MCF 10A (cell line): ENCODE measurements at places on chromosomes 12 and 14. TPM values are rescaled to one million over a fixed set of nuclear protein-coding genes. Genes with fewer than 3 reads are reported as not detected.

- peaks cover 3% of the 10 kb centered on the region for H3K27me3 ChIP-seq
- H3K4me1 ChIP-seq = no peaks in the 10 kb centered on the region
- DNase-seq = no peak
- no peaks in the 10 kb centered on the region for H3K36me3 ChIP-seq
Observed at GRCh38 chr12:14193639-14194038, 171.8 kb upstream of the ATF7IP start.

DNA sequence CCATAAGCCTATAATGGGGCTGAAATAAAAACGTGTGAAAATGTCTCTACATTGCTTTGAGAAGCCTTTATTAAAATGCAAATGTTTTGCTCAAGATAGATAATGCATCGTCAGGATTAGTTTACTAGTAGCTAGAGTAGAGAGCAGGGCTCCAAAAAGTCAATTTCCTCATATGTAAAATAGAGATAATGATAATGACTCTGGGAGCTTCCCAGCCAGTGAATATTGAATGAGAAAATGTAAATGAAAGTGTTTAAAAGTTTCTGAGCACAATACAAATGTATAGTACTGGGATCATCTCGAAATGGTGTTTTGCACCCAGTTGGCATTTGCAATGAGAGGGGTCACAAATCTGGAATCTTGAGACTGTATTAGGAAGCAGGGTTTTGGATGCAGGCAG is 135.3 kb downstream of the OTOGL start:
- no peaks in the 10 kb centered on the region for H3K36me3 ChIP-seq
- DNase-seq = no peak
- no peaks in the 10 kb centered on the region for H3K4me1 ChIP-seq
- H3K27me3 ChIP-seq = no peaks in the 10 kb centered on the region

- no peaks in the 10 kb centered on the region for H3K27me3 ChIP-seq
- DNase-seq = no peak
- no peak overlapping the region for H3K4me3 ChIP-seq
- H3K27ac ChIP-seq = no peak overlapping the region
- no peaks in the 10 kb centered on the region for H3K4me1 ChIP-seq
- no peaks in the 10 kb centered on the region for H3K36me3 ChIP-seq
Observed at GRCh38 chr12:94434171-94434570, 25.5 kb downstream of the CEP83 start.

Gene BCL7A
- 17.9 and 18.1 TPM in 2 replicates for total RNA-seq

GRCh38 chr14:64732536-64733120 is 28.4 kb downstream of the PLEKHG3 start:
- DNase-seq = no peak
- H3K27ac ChIP-seq = no peak overlapping the region
- no peaks in the 10 kb centered on the region for H3K27me3 ChIP-seq
- H3K36me3 ChIP-seq = peaks cover 58% of the 10 kb centered on the region

- DNase-seq = no peak
- no peaks in the 10 kb centered on the region for H3K4me1 ChIP-seq
- no peak overlapping the region for H3K4me3 ChIP-seq
- no peak overlapping the region for H3K27ac ChIP-seq
- H3K27me3 ChIP-seq = no peaks in the 10 kb centered on the region
Observed at GRCh38 chr12:127941332-127941731, 325.6 kb upstream of the TMEM132C start.

Gene TAS2R10
- total RNA-seq = 0.91 and 2.1 TPM in 2 replicates

DNA sequence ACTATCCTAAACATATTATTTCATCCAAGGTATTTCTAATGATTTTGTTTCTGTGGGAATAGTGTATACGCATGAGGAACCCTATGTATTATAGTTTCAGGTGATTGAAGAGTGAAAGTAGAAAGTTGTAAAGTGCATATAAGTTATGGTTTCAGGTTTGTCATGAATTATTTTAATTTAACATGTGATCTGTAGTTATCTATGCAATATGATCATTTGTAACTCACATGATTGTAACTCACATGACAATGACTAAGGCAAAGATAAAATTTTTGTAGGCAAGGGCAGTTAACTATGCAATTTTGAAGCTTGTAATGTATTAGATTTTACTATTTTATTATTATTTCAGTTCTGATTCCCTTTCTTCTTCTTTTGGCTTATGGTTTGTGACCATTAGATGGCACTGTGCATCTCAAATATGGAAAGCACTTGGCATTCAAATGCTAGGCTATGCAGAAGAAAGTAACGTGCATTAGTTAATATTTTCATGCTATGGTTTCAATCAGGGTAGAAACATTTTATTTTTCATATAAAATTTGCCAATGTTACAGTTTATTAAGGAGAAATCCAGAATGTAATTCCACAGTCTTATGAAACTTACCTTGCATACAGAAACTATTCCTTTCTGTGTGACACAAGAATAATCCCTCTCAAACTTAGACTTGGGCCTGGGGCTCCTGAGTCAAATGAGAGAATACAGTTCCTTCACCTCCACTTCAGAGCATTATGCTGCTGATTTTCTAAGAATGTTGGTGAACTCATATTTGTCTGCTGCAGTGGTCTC is 15.8 kb upstream of the TMEM30B start:
- H3K27me3 ChIP-seq = no peaks in the 10 kb centered on the region
- H3K36me3 ChIP-seq = peaks cover 5% of the 10 kb centered on the region
- DNase-seq = peak; percentile 61

Gene SLC11A2
- total RNA-seq = 45.6 and 60.9 TPM in 2 replicates

- no peak overlapping the region for H3K4me3 ChIP-seq
- no peak for DNase-seq
- H3K27ac ChIP-seq = no peak overlapping the region
- peaks cover 5% of the 10 kb centered on the region for H3K36me3 ChIP-seq
- H3K27me3 ChIP-seq = no peaks in the 10 kb centered on the region
- peaks cover 13% of the 10 kb centered on the region for H3K4me1 ChIP-seq
Observed at GRCh38 chr14:61186341-61187195, 94.6 kb downstream of the TMEM30B start.

GRCh38 chr12:26162905-26163304 is 32.5 kb upstream of the SSPN start:
- H3K4me1 ChIP-seq = no peaks in the 10 kb centered on the region
- no peak for DNase-seq
- H3K27me3 ChIP-seq = no peaks in the 10 kb centered on the region
- H3K36me3 ChIP-seq = no peaks in the 10 kb centered on the region
- no peak overlapping the region for H3K4me3 ChIP-seq
- no peak overlapping the region for H3K27ac ChIP-seq

GRCh38 chr14:75848167-75848913 is 133.5 kb downstream of the TGFB3 start:
- no peak overlapping the region for H3K4me3 ChIP-seq
- H3K36me3 ChIP-seq = no peaks in the 10 kb centered on the region
- no peak for DNase-seq
- no peaks in the 10 kb centered on the region for H3K27me3 ChIP-seq
